ENCODE measurements at places on chromosomes 7 and 10. TPM values are rescaled to one million over a fixed set of nuclear protein-coding genes. Genes with fewer than 3 reads are reported as not detected.

DNA sequence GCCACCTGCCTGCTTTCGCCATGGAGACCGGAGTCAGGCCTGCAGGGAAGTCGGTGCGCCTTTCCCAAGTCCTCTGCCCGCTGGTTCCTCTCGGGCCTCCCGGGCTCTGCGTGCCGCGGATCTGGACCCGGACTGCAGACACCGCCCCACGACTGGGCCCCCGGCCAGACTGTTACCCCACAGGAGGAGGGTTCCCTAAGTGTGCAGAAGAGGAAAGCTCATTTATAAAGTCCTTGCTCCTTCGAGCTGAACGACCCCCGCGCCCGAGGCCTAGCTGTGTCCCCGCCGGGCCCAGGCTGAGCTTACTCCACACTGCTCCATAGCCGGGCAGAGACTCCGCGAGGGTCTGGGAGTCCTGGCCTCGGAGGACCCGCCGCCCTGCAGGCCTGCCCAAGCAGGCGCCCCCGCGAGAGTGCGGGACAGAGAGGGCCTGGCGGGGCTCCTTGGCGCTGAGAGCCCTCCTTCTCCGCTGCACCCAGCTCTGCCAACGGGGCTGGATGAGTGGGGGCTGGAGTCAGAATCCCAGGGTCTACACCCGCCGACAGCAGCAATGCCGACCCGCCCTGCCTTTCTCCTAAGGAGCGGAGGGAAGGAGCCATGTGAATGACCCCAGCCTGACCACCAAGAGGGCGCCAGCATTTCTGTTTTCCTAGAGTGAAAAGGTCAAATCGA is 8.3 kb downstream of the EN2 start:
- no peaks in the 10 kb centered on the region for H3K36me3 ChIP-seq
- H3K27me3 ChIP-seq, result peaks cover 82% of the 10 kb centered on the region
- no peak overlapping the region for H3K4me3 ChIP-seq
- no peak for DNase-seq

DNA sequence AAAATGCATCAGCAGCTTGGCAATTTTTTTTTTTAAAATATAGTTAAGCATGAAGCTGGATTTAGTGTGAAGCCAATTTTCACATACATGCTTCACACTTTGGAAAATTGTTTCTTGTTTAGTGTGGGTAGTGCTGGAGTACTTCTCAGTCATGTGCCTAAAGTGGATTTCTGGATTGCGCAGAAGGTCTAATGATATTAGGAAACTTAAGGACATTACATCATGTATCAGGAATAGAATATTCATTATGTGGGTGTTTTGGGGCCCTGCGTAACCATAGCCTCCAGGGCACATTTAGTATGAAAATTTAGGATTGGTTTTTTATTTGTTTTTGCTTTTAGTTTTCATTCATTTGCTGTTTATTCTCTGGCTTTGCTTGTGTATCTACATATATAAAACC is 28.8 kb upstream of the BNIP3 start:
- H3K4me1 ChIP-seq, result no peaks in the 10 kb centered on the region
- peaks cover 27% of the 10 kb centered on the region for H3K27me3 ChIP-seq
- no peak overlapping the region for H3K4me3 ChIP-seq
- no peak for DNase-seq
- no peak overlapping the region for H3K27ac ChIP-seq

DNA sequence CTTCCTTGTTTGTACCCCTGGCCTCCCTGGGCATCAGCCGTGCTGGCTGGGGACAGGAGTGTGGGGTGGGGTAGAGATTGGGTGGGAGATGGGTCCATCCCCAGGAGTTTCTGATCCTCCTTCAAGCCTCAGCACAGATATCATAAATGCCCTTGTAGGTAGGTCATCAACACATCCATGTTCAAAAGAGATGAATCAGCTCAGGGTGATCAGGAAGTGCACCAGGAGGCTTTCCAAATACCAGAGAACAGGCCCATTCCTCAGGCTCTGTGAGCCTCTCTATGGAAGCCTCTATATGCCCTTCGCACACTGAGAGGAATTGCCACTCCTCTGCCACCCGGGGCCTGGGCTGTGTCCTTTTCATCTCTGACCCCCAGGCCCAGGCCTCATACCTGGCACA is 31.9 kb upstream of the ADCYAP1R1 start:
- no peak overlapping the region for H3K4me3 ChIP-seq
- DNase-seq, result no peak
- no peaks in the 10 kb centered on the region for H3K36me3 ChIP-seq
- no peaks in the 10 kb centered on the region for H3K27me3 ChIP-seq
- no peak overlapping the region for H3K27ac ChIP-seq

GRCh38 chr10:76869931-76870330 is 767.7 kb downstream of the KCNMA1 start:
- H3K27ac ChIP-seq, result no peak overlapping the region
- H3K4me3 ChIP-seq, result no peak overlapping the region
- H3K4me1 ChIP-seq, result no peaks in the 10 kb centered on the region
- no peaks in the 10 kb centered on the region for H3K36me3 ChIP-seq
- DNase-seq, result no peak

DNA sequence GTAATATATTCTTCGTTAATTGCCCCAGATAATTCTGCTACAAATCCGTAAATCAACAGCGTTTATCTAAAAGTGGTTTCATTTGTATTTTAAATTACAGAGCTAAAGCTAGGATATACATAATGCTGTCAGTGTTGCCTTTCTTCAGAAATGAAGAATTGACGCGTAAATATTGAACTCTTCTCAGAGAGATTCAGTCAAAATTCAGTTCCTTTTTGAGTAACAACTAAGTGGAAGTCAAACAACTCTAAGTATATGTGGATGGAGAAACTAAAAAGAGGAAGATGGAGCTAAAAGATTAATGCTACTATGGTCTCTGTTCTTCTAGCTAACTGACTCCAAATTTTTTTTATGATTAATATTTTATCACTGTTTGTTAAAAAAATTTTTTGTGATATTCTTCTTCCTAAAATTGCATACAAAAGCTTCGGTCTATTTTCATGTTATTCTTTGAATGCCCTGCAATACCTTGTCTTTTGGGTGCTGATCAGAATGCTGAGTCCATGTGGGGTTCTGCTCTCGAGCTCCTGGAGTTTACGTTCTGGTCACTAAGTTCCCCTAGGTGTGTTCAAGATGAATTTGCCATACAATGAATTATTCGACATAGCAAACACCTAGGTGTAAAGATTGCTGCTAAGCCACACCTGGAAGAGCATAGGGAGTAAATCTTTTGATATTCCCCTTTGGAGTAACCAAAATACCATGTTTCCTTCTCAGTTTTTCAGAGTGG is 20.7 kb downstream of the MDFIC start:
- H3K27me3 ChIP-seq, result no peaks in the 10 kb centered on the region
- H3K4me3 ChIP-seq, result no peak overlapping the region
- peaks cover 50% of the 10 kb centered on the region for H3K4me1 ChIP-seq
- no peak for DNase-seq

GRCh38 chr10:25056726-25057125 is 40.3 kb downstream of the THNSL1 start:
- no peak overlapping the region for H3K4me3 ChIP-seq
- DNase-seq, result no peak
- H3K27ac ChIP-seq, result no peak overlapping the region
- no peaks in the 10 kb centered on the region for H3K36me3 ChIP-seq

- H3K4me3 ChIP-seq, result no peak overlapping the region
- no peak overlapping the region for H3K27ac ChIP-seq
- no peak for DNase-seq
- H3K36me3 ChIP-seq, result peaks cover 13% of the 10 kb centered on the region
- H3K4me1 ChIP-seq, result no peaks in the 10 kb centered on the region
Measured at GRCh38 chr10:130189608-130190054, 53.4 kb downstream of the GLRX3 start.

DNA sequence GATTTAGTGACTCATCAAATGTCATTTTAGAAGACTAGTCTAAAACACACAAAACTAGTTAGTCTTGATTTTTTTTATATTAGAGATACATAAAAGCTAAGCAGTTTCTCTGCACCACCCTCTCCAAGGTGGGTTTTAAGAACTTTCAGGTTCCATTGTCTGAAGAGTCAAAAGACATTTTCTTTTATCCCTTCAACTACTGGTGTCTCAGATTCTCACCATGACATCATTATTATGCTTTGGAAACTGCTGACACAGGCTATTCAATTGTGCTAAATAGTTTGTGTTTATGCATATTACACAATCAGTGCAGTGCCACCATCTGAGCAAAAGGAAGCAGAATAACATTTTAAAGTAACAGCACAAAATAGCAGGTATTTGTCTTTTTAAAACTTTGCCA is 52.2 kb downstream of the IGF2BP3 start:
- peaks cover 25% of the 10 kb centered on the region for H3K36me3 ChIP-seq
- no peak overlapping the region for H3K27ac ChIP-seq
- DNase-seq, result no peak
- no peaks in the 10 kb centered on the region for H3K27me3 ChIP-seq
- peaks cover 24% of the 10 kb centered on the region for H3K4me1 ChIP-seq

DNA sequence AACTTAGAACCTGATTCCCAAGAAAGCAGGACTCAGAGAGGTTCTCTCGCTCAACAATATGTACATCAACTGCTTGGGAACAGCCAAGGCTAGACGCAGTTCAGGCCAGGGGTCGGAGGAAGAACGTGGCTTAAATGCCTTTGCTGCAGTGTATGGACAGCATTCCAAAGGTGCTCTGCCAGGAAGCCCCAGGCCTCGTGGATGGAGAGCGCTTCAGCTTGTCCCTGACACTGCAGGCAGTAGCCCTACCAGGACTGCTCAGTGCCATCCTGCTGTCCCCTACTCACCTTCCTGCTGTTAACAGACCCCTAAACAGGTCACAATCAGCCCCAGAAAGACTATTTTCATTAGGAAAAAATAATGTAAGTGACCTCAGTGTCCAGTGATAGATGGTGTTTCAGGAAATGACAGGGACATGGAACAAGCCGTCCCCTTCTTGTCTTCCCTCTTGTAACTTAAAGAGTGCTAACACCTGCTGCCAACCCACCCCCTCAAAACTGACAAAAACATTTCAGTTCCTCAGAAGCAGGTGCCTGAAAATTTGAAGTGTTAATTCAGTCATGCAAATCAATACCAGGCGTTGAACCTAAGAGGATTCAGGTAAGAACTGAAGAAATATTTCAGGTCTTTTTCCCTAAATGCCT is 16.5 kb downstream of the CREB3L2 start:
- no peaks in the 10 kb centered on the region for H3K27me3 ChIP-seq
- no peak overlapping the region for H3K27ac ChIP-seq
- no peak overlapping the region for H3K4me3 ChIP-seq
- no peak for DNase-seq
- H3K36me3 ChIP-seq, result peaks cover 46% of the 10 kb centered on the region

DNA sequence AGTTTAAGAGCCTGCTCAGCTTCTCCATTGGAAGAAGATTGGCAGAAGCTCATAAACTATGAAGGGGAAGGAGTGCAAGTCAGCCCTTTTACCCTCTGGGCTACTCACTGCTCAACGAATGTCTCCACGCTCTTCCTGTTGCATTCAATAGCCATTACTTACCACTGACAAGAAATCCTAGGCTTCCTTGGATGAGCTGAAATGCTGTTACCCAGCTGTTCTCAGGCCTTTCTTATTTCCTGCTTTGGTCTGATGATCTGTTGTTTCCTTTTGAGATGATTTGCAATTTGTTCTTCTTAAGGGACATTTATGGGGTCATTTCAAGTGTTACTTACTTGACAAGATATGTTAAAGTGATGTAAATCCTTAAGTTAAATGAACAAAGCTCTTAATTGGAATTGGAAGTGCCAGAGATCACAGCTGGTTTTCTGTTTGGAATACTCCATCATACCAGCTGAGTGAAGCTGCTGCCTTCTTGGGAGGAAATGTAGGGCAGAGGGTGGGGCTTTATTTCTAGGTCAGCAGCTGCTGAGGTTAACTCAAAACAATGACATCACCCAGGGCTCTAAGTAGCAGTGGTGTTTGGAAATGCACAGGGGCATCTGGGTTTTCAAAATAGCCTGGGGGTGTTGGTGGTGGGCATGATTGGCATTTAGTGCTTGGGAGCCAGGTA is 170.0 kb downstream of the PRKCQ start:
- peaks cover 45% of the 10 kb centered on the region for H3K4me1 ChIP-seq
- peak; percentile 35 for DNase-seq
- H3K36me3 ChIP-seq, result peaks cover 9% of the 10 kb centered on the region

The ADAM12 gene
- 0.02 TPM for total RNA-seq

GRCh38 chr7:81562581-81562980 is 207.3 kb downstream of the HGF start:
- no peak overlapping the region for H3K4me3 ChIP-seq
- DNase-seq, result no peak
- no peaks in the 10 kb centered on the region for H3K36me3 ChIP-seq
- no peaks in the 10 kb centered on the region for H3K27me3 ChIP-seq
- H3K27ac ChIP-seq, result no peak overlapping the region

DNA sequence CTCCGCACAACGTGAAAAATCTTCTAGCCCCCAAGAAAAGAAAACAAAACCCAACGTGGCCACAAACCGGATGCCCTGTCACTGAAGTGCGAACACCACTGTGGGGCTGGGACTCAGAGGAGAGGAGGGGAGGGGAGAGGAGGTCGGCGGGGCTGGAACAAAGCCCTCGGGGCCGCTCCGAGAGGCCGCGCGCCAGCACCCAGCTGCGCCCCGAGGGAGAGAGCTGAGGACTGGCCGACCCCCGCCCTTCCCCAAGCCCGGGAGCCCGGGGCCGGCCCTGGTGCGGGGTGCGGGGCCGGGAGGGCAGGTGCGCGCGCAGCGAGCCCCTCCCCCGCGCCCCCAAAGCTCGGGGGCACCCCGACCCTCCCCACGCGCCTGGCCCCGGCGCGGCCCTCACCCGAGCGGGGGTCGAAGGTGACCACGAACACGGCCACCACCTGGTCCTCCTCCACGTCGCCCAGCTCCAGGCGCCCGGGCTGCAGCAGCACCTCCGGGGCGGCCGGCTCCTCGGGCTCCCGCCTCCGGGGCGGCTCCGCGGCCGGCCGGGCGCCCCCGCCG is 398 bp downstream of the DENND11 start:
- H3K27ac ChIP-seq, result peak overlapping the region; percentile 44
- peaks cover 10% of the 10 kb centered on the region for H3K36me3 ChIP-seq
- peak; percentile 65 for DNase-seq
- H3K27me3 ChIP-seq, result peaks cover 18% of the 10 kb centered on the region

GRCh38 chr7:16734148-16734726 is 19.3 kb upstream of the TSPAN13 start:
- H3K36me3 ChIP-seq, result no peaks in the 10 kb centered on the region
- peaks cover 8% of the 10 kb centered on the region for H3K4me1 ChIP-seq
- H3K27me3 ChIP-seq, result no peaks in the 10 kb centered on the region
- no peak overlapping the region for H3K27ac ChIP-seq

GRCh38 chr10:62738916-62739315 is 65.6 kb upstream of the ADO start:
- no peak overlapping the region for H3K27ac ChIP-seq
- H3K27me3 ChIP-seq, result no peaks in the 10 kb centered on the region
- H3K4me3 ChIP-seq, result no peak overlapping the region
- H3K4me1 ChIP-seq, result peaks cover 21% of the 10 kb centered on the region
- no peak for DNase-seq
- no peaks in the 10 kb centered on the region for H3K36me3 ChIP-seq

- H3K4me3 ChIP-seq, result peak overlapping the region; percentile 86
- no peak for DNase-seq
- peak overlapping the region; percentile 97 for H3K27ac ChIP-seq
- peaks cover 65% of the 10 kb centered on the region for H3K4me1 ChIP-seq
- H3K27me3 ChIP-seq, result no peaks in the 10 kb centered on the region
Measured at GRCh38 chr10:71770789-71771188, 2.5 kb downstream of the VSIR start.

- H3K4me3 ChIP-seq, result no peak overlapping the region
- DNase-seq, result no peak
- H3K4me1 ChIP-seq, result peaks cover 44% of the 10 kb centered on the region
- no peak overlapping the region for H3K27ac ChIP-seq
Measured at GRCh38 chr7:22681852-22682657, 44.9 kb upstream of the IL6 start.

All from activated T-helper 2 cell treated with anti-CD3 and anti-CD28 coated beads, Interferon-gamma antibody, Interleukin-2, Interleukin-4, amounts not matched to agents 10 μg/mL and 5 μg/mL and 100 μg/mL, durations not matched to agents 14 hours and 24 hours and 36 hours (primary cell).